ENCODE measurements at places on chromosomes 2 and 18.
A peak's percentile ranks its signal among the peaks of the same experiment; 100 is the strongest.

DNA sequence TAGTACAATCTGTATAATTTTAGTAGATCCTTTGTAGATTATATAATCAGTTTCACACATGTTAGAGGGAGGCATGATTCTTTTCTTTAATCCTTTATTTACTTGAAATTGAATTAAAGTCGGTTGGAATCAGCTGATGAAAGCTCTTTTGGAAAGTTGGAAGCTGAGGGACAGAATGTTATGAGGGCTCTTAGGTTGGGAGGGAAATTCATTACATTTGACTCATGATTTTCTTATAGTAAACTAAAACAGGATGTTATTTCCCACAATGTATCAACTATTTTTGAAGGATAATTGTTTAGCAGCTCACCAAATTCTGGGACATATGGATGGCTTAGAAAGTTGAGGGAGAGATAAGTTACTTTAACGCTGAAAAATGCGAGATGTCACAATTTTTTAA, 52.7 kb upstream of the TMEFF2 start:
- DNase-seq, result no peak

DNA sequence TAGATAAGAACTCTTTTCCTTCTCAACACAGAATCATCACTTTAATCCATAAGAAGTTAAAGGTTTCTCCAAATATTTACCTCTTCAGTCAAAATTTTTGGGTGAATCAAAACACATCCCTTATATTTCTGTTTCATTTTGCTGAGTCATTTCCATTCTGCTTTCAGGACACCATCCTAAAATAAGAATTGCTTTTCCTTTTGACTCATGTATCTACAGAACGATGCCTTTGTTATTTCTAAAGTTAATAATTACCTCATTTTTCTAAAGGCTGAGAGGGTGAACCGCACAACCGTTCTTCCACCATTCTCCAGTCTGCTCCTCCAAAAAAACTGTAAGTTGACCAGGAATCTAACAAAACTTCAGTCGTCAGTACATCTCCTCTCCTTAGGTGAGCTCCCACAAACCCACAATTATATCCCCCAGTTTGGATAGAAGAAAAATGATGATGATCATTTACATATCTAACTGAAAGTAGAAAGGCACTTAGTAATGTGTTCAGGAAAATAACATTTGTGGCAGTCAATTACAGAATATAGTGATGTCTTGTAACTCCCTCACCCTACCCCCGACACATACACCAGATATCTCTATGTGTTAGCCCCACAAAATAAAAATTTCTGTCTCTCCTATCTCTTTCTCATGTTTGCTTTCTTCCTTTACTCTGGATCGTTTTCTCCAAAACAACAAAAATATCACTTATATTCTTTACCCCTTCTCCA, 162.5 kb downstream of the RAD51AP2 start:
- no peak for DNase-seq

DNA sequence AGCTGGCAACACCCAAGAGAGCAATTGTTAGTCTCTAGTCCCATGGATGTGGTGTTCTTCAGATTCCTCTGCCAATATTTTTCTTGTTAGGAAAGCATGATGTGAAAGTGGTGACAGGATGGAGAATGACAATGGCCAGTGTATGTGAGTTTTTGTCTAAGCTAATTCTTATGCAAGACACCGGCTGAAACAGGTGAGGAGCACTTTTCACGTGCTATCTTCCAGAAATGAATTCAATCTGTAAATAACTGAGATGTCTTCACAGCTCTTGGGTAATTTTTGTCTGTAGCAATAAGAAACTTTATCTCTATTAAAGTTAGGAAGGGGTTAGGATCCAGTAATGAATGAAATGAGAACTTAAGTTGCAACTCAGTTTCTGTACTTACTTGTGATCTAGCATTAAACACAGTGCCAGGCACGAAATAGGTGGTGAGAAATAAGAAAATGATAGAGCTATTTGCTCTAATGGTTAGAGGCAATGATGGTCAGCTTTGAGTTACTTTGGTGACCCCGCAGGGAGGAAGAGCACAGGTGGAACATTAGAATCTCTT, 676 bp upstream of the AGPS start:
- no peak for DNase-seq

GRCh38 chr2:123928358-123928757, 96.7 kb upstream of the CNTNAP5 start:
- no peak for DNase-seq

DNA sequence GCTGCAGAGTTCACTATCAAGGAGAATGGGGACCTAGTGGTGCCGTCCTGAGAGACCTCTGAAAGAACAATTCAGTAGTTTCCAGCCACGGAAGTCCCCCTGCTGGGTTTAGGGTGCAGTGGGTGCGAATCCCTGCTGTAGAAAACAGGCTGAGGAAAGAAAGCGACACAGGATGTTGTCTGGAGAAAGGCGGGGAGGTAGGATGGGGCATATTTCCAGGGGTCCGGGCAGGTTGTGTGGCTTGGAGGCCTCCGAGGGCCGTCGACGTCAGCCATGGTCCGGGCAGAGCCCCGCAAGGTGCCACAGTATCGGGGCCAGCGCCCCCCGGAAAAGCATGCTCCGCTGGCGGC, 807 bp upstream of the CREB1 start:
- peak; percentile 39 for DNase-seq

DNA sequence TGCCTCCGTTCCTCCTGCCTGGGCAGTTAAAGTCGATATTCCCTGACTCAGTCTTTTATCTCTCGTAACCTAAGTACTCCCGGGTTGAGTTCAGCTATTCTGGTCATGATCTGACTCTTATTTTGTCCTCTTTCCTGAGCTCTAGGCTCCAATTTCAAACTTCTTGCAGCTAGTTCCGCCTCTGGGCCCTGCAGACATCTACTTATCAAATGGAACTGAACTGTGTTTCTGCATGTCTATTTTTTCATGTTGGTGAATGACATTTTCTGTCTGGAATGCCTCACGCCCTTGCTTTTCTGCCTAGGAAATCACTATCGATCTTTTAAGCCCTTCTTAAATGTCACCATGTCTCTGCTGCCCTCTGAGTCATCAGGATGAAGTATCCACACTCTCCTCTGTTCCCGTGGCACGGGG, 101.5 kb downstream of the VAPA start:
- no peak for DNase-seq

DNA sequence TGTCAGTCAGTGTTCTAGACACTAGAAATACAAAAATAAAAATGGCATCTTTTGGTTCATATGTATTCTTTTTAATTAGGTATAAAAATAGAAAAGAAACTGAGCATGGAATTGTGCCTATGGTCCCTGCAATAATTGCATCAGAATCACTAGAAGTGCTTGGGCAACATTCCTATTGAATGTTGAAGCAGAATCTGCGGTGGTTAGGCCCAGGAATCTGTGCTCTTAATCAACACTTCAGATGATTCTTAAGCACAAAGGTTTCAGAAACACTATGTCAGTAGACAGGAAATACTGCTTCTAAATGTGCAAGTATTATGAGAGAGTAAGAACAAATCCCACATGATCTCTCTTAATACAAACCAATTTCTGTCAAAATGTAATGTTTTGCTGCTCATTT, 20.3 kb upstream of the RBBP8 start:
- no peak for DNase-seq

- DNase-seq, result no peak
These were observed 190.3 kb downstream of the NEDD4L start for GRCh38 chr18:58234359-58234741.

- DNase-seq, result no peak
These were observed 100.5 kb upstream of the MEIS1 start for GRCh38 chr2:66334237-66335029.

DNA sequence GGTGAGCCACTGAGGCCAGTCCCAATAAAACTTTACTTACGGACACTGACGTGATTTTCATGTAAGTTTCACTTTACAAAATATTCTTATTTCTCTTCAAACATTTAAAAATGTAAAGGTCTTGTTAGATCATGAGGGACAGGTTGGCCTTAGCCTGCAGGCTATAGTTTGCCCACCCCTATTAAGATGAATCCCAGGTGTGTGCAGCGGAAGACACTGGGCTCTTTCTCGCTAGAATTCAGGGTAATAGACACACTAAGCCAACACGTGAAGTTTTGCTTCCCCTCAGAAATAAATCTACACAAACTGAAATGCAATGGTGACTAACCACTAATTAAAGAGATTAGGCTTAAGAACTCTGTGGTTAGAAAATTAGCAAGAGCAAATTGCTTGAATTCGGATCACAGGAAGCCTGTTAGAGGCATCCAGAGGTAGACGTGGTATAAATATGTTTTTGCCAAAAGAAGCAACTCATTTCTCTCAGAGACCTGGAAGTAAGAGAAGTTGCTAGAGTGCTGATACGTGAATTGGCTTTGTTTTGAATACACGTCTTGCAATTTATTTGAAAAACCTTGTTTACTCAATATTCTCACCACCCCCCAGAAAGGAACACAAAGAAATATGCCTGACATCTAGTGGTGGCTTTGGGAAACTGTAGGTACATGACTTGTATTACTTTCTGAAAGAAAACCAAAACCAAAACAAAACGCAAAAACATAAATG, 151.6 kb downstream of the DTNB start:
- DNase-seq, result no peak

- no peak for DNase-seq
These were observed 69.6 kb downstream of the MAP4K4 start for GRCh38 chr2:101766871-101767739.

DNA sequence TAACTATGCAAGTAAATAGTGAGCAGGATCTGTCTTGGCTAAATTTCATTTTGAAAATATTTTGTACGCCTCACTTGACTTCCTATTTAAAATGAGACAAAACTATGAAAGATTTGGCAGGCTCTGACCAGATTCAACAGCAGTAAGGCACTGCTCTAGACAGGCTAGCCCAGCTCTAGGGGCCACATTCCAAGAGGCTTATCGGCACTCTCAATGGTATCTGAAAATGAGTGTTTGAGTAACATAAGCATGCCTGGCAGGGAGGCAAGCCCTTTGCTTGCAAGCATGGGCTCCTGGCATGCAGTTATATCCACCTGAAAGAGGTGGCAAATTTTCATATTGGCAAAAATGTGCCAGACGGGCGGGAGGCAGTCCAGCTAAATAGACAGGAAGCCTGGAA, 10.5 kb downstream of the CAPN13 start:
- no peak for DNase-seq

DNA sequence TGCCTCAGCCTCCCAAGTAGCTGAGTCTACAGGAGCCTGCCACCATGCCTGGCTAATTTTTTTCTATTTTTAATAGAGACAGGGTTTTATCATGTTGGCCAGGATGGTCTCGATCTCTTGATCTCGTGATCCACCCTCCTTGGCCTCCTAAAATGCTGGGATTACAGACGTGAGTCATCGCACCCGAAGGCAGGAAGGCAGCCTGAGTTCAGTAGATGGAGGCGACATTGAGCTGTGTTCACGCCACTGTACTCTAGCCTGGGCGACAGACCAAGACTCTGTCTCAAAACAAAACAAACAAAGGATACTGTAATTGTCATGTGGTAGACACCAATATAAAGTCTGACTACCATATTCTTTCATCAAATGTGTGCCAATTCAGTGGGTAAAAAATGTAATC, 500.9 kb upstream of the DSEL start:
- no peak for DNase-seq

Data from stimulated activated CD8-positive, alpha-beta memory T cell treated with anti-CD3 and anti-CD28 coated beads, Interleukin-15, amount 100 ng/mL, for 24 hours (primary cell).